ENCODE measurements at places on chromosomes 1 and 21.

DNA sequence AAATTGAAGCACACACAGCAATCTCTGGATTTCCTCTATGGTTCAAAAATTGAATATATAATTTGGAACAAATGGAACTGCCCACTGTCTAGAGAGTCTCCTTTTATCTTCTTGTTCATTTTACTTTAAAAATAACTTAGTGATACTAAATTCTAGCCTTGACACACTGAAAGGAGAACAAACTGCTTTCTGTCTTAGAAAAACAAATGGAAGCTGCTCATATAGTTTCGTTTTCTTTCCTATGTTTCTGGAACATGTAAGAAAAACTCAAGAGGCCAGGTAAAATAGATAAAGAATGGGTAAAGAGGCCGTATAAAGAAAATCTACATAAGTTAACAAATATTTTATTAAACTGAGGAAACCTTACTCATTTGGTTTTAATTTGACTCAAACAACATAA is 332.7 kb downstream of the NEGR1 start:
- DNase-seq, result no peak

DNA sequence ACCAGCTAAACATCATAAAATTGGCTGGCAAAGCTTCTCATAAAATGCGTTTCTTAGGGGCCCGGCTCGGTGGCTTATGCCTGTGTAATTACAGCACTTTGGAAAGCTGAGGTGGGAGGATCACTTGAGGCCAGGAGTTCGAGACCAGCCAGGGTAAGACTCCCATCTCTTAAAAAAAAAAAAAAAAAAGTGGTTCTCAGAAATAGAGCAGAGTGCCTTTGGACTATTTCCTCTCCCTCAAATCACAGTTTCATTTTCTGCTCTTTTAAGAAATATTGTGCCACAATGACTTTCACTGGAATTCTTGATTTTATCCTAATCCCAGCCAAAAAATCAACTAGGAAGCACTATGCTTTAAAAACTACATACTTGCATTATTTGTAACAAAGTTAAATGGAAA is 13.3 kb downstream of the HSF2BP start:
- no peak for DNase-seq

DNA sequence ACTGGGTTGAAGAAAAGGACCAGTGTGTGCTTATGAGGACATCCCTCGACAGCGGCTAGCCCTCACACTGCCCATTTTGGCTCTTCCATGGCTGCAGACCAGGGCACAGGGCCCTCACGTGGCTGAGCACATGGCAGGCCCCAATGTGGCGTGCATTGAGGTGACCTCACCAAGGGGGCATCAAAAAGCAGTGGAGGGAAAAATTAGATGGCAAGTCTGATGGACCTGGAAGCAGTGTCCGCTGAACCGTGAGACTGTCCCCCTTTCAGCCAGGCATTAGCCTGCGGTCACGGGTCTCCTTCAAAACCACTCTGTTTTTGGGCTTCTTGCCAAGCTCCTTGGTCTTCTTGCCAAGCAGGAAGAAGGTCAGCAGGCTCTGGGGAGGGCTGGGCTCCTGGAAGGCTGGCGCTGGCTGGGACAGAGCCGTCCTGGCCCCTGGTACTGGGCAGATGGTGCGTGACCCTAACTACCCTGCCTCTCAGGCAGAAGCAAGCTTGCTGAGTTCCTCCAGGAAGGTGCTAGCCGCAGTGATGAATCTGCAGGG is 30.8 kb downstream of the TRIM67 start:
- no peak for DNase-seq

DNA sequence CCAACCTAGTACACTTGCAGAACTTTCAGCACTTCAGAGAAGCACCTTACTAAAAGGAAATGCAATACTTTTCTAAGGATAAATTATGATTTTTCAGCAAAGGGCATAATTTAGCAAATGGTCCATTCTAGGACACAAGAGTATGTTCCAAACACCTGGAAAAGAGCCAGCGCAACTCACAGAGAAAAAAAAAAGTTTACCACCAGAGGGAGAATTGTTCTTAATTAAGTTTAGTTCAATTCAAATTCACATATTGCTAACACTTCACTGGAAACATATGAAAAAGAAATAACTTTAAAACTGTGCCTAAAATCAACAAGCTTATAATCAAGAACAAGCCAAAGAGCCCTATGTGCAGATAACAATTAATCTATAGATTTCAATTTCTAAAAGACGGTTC is 338.1 kb downstream of the SEC16B start:
- no peak for DNase-seq

DNA sequence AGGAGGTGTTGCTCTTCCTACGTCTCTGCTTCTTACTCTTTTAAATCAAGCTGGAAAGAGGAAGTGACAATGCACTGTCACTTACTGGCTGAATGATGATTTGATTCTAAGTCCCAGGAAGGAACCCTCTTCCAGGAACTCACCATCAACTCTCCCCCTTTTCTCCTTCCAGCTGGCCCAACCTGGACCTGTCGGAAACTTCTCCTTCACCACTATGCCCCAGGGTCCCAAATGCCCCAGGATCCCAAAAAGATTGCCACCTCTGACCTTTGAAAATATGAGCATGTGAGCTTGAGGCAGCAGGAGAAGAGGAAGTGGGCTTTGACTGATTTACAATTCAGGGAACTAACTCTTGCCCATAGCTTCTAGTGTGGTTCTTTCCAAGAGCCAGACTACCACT is 5.3 kb upstream of the ADAMTS5 start:
- no peak for DNase-seq

GRCh38 chr1:86504895-86505563 is 36.3 kb downstream of the CLCA1 start:
- no peak for DNase-seq

GRCh38 chr1:108962681-108963051 is 618 bp downstream of the CLCC1 start:
- no peak for DNase-seq

DNA sequence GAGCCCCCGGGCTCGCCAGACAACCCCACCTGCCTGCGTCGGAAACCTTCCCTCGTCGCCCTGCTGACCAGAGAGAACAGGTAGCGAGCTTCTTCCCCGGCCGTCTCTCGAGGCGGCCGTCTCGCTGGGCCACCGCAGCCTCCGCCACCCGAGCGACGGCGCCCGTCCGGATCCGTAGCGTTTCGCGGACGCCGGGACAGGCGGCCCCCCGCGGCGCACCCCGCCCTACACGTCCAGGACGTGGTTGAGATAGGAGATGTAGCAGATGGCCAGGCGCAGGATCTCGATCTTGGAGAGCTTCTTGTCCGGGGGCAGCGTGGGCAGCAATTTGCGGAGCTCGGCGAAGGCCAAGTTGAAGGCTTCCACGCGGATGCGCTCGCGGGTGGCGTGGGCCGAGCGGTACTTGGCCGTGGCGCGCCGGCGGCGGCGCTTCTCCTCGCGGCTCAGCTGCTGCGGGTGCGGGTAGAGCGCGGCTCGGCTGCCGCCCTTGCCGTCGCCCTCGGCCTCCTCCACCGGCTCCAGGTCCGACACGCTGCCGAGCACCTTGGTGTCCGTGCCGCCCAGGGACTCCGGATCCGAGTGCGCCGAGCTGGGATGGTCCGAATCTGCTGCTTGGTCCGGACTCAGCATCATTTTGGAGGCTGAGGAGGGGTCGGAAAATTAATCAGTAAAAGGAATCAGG is 3.0 kb downstream of the NHLH2 start:
- no peak for DNase-seq

GRCh38 chr1:204480515-204480914 is 14.1 kb downstream of the PIK3C2B start:
- DNase-seq, result no peak

DNA sequence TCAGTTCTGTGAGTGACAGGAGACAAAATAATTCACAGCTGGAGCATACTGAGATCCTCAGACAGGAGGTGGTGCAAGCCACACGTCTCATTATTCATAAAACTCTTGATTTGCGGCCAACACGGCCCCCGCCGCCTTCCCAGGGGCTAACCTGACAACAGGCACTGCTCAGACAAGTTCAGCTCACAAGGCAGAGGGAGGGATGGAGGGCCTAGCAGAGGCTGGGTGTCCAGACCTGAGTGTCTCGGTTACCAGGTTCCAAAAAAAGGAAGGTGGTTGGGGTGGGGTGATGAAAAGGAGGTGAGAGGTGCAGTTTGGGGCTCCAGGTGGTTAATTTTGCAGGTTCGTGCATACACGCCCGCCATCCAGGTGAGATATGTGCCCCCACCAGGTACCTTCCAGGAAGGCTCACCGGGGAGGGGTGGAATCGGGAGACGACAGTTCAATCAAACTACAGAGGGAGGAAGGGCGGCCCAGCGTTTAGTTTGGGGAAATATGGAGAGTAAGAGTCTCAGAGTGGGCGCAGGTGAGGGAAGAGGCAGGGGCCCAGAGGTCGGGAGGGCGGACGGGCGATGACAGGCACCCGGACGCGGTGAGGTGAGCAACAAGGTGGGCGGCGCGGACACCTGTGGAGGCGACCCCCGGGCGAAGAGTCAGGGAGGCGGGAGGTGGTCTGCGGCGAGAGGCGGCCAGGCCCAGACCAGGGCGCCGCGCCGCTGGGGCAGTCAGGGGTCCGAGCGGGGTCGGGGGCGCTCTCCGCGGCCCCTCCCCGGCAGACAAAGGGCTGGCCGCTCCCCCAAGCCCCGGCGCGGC is 629 bp downstream of the CTNNBIP1 start:
- no peak for DNase-seq

GRCh38 chr1:116710420-116711262 is 43.1 kb upstream of the IGSF3 start:
- DNase-seq, result peak; percentile 3

- no peak for DNase-seq
These were observed 2.9 kb upstream of the CCN1 start for GRCh38 chr1:85577419-85578320.

- DNase-seq, result no peak
These were observed 36.2 kb upstream of the LRRC8C start for GRCh38 chr1:89596698-89597097.

DNA sequence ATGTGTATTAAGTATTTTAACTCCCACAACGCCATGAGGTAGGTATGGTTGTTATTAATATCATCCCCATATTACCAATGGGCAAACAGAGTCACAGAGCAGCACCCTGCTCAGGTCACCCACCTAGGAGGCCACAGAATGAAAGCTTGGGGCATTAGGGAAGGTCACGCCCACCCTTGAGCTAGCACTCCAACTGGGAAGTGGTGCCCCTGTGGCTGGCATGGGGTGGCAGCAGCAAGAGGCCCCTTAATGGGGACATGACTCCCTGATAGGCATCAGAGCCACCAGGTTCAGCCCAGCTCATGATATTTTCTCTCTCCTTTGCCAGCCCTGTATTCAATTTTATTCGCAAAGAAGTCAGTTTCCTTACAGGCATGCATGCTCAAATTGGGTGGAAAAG is 90.6 kb downstream of the DMRTB1 start:
- DNase-seq, result no peak

DNA sequence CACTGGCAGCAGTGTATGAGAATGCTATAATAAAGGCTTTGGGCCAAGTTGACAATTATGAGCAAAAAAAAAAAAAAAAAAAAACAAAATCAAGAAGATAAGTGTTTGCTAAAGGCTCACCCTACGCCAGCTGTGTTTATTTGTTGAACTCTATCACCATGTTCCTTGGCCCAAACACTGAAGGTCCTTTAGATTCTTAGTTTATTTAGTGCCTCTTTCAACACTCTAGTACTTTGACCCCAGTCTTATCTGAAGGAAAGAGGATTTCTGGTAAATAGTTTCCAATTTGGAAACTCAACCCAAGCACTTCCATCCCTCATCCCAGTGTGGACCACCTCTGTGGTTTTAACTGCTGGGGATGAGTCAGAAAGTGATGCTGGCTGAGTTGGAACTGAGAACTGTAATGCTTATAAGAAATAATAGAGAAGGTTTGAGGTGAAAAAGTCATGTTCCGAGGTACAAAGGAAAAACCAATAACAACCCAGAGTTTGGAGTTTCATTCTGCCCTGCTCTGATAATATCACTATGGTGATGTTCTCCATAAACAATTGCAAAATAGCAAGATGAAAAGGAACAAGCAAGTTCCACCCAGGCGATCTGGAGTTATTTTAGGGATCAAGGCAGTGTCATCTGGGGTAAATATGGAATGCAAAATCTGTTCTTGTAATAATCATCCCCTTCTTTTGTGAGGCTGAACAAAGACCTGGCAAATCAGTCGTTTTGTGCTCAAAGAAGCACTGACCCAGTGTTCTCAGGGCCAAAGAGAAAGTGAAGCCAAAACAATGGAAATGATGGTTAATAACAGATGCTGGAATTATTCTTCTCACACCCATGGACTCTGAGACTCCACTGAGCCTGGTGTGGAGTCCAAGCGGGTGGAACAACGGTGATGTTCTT is 19.7 kb upstream of the CAPZB start:
- DNase-seq, result no peak

GRCh38 chr1:150138044-150138443 is 11.7 kb upstream of the PLEKHO1 start:
- DNase-seq, result no peak

GRCh38 chr1:156006666-156007376 is 13.9 kb downstream of the SSR2 start:
- peak; percentile 82 for DNase-seq

DNA sequence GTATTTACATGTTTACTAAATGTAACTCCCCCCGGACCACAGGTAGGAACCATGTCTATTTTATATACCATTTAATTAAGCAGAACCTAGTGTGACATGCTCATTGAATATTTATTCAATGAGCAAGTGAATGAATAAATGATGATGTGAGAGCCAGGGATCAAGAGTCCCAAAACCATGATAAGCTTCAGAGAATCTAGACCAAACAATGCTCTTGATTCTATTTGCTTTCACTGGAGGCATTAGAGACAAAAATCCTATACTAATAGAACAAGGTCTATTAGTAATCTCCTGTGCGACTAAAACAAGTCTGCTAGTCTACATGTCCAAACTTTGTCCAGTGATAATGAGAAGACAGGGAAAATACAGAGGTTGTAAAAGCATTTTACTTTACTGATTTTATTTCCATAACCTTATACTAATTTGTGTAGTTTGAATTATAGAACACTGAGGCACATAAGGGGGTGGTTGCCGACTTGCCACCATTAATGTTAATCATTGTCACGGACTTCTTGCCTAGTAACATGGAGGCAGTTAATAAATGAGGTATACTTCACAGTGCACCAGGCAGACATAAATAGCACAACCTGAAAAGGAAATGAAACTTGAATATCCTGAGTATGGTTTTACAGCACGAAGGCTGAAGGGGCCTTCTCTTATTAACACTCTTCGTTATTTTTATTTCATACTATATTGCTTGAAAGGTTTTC is 69.8 kb downstream of the TBX15 start:
- DNase-seq, result no peak

DNA sequence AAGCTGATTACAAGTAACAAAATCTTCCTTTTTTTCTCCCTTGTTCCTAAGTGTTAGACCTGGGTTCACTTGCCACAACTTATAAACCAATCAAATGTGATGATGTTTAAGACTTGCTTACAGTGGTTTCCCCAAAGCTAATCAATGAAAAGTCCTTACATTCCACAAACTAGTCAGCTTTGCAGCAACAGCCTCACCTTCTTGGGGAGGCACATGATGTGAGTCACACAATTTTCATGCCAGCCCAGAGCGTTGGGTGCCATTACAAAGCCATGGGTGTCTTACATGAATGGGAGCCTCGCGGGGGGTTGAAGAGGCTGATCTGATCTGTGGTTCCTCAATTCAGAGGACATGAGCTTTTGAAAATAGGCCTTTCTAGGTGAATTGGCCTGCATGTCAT is 91.6 kb upstream of the UBE2U start:
- DNase-seq, result peak; percentile 16

GRCh38 chr1:24898909-24899439 is 31.1 kb downstream of the RUNX3 start:
- no peak for DNase-seq

- no peak for DNase-seq
These were observed 427.7 kb upstream of the RUNX1 start for GRCh38 chr21:35476621-35477395.
